ENCODE measurements at places on chromosomes 12 and 14.

- DNase-seq = no peak
These were observed 38.7 kb downstream of the SLC6A12 start for GRCh38 chr12:175250-175649.

- DNase-seq = no peak
These were observed 933.3 kb downstream of the TMTC2 start for GRCh38 chr12:83619973-83620372.

GRCh38 chr12:64625243-64626077 lies 15.2 kb downstream of the RASSF3 start:
- DNase-seq = no peak

GRCh38 chr14:77782202-77782601 lies 17.7 kb upstream of the ADCK1 start:
- no peak for DNase-seq

DNA sequence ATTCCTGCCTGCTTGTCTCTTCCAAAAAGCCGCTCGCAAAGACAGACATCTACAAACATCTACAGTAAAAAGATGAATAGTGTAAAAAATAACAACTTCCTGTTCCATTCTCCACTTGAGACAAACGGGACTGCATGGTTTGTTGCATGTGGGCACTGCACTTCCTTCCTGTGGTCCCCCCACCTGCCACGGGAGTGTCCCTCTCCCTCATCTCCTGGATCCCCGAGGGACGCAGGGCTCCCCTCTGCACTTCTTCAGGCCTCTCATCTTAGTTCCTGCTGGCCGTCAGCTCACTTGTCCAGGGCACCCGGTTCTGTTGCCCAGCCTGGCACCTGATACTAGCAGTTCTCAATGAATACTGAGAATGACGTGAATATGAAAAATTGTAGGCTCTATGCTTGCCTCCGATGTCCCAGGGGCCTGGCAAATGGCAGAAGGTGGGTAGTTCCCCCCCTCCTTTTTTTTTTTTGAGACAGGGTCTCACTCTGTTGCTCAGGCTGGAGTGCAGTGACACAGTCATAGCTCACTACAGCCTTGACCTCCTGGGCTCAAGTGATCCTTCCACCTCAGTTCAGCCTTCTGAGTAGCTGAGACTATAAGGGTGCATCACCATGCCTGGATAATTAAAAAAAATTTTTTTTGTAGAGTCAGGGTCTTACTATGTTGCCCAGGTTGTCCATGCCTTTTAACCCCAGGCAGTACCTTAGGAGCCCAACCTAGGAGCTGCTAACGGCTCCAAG lies 3.5 kb upstream of the KLC1 start:
- no peak for DNase-seq

DNA sequence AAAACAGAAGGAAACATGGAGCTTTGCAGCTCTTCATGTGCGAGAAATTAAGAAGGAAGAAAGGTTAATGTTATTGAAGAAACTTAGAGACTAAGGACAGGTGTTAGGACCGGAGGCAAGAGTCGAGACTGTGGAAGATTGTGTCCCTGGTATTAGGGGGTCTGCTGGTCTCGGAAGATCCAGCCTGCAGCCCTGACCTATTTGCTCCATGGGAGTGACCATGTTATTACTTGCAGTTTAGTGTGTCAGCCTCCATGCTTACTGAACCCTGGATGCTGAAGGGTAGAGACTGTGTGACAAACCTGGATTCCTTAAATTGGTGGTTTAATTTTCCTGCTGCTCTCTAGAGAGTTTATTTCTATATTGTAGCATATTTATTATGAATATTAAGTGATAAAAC lies 580.6 kb downstream of the NOVA1 start:
- DNase-seq = no peak

GRCh38 chr14:72634691-72635616 lies 258.9 kb downstream of the DPF3 start:
- DNase-seq = no peak

DNA sequence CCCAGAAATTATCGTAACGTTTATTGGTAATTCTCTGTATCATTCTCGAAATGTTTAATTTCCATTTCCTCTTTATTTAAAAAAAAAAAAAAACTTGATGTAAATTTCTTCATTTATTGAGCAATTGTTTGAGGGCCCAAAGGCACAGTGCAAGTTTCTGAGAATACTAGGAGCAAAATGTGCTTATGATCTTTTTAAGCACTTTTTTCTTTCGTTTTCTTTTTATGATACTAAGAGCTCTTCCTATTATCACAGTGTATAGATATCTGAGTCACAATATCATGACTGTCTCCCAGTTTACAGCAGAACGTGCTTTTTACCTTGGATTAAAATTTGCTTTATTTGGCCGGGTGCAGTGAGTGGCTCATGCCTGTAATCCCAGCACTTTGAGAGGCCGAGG lies 5.6 kb downstream of the ATP2A2 start:
- no peak for DNase-seq

- DNase-seq = no peak
These were observed 70.7 kb upstream of the SSTR1 start for GRCh38 chr14:38137005-38137404.

- DNase-seq = no peak
These were observed 900.4 kb upstream of the MDGA2 start for GRCh38 chr14:48575772-48576171.

- no peak for DNase-seq
These were observed 171.0 kb upstream of the HMGA2 start for GRCh38 chr12:65653321-65653720.

- no peak for DNase-seq
These were observed at the start of gene CYP27B1 for GRCh38 chr12:57766464-57767304. TSS of gene CYP27B1 (minus strand) at chr12:57767078. CDS start at chr12:57767041, 37 bp downstream.

DNA sequence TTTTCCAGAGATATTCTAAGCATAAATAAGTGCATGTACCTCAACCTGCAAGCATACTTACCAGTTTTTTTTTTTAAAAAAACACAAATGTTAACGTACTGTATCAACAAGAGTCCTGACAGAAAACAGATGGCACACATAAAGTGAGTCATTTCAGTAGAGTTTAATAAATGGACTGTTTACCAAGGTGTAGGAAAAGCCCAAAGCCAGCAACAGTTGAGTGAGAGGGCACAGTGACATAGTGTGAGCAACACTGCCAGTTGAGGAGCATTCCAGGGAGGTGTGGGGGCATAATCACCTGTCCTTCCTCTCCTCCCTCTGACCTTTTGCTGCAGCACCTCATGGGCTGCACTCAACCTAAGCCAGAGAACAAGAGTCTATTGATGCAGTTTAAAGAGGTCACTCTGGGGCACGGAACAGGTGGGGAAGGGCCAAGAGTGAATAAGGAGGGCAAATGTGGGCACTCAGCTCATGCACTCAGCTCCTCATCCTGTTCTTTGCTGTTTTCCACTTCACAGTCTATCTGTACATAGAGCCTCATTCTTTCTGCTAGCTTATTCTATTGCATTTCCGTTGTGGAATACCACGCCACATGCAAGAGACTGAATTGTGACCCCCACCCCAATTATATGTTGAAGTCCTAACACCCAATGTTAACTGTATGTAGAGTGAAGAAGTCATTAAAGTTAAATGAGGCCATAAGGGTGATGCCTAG lies 29.3 kb downstream of the DHRS2 start:
- DNase-seq = no peak

DNA sequence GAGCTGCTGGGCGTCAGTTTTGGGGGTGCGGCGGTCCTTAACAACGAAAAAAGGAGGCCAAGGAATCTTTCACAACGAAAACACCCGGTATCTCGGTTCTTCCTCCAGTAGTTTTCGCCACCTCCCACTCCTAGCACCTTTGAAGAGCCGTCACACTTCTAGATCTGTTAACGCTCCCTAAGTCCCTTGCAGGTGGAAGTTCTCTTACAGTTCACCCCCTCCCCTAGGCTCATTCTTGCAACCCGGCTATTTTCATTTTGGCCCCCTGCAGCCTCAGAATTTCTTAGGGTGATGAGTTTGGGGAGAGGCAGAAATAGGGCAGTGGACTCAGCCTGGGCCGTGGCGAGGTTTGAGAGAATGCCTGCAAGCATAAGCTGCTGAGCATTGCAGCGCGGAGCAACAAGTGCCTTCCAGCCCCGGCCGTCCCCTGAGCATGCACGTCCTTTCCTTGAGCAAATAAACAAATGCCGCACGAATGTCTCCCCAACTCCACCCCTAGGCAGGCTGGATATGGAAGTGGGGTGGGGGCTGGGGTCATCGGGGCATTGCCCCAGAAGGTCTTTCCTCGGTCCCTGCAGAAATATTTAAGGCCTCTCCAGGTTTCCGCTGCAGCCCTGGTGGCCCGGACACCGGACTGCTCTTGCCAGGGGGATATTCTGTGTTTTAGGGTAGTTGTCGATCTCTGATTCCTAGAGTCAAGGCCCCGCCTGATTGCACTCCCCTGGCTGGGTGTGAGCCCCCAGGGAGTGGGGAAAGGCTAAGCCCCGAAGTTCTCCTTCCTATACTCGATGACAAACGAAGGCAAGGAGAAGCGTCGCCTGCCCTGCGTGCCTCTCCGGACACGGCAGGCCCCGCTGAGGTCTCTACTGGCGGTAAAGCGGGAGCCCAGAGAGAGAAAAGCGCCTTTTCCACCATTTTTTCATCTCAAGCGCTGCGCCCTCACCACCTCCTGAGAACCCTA lies 1.6 kb downstream of the RFX4 start:
- DNase-seq = no peak

GRCh38 chr14:65349100-65349499 lies 63.4 kb upstream of the FUT8 start:
- DNase-seq = no peak

DNA sequence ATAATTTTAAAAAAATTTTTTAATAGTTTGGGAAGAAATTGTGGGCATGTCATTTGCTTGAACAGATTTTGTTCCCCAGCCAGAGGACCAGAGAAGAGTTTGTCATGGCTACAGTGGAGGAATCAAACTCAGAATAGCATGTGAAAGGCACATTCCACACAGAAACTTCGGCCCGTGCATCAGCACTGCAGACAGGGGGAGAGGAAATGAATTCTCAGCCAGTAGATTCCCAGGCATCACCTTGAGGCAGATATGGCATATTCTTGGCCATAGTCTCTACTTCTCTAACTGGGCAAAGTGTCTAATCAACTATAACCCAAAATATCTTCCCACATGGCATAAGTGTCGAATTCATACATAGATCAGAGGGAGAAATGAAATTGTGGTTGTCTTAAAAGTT lies 153.3 kb downstream of the PRKCH start:
- no peak for DNase-seq

DNA sequence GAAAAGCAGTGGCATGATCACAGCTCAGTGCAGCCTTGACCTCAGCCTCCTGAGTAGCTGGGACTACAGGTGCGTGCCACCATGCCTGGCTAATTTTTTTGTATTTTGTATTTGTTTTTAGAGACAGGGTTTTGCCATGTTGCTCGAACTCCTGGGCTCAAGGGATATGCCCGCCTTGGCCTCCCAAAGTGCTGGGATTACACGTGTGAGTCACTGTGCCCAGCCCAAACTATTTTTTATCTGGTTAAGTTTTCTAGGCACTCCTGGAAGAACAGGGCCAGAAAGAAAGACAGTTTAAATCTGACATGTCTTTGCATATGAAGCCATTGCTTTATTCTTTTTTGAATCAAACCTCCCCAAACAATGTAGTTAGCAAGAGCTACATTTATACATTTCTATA lies 27.5 kb upstream of the PTGR2 start:
- no peak for DNase-seq

DNA sequence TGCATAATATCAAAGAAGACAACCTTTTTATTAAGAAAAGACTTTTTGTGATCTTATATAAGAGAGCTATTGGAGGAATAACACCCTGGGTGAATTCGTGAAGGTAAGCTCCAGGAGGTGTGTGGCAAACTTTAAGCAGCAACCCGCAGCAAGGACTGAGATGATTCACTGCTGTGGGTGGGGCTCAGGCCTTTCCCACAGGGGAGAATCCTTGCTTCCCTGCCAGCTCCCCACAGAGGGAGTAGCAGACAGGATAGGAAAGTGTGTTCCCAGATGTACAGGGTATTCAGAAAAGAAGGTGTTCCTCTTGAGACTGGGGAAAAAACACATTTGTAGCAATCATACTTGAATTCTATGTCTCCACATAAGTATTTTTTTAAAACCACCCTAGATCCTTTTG lies 9.2 kb downstream of the NDUFA12 start:
- no peak for DNase-seq

GRCh38 chr14:35277179-35277578 lies 15.0 kb upstream of the PSMA6 start:
- no peak for DNase-seq

DNA sequence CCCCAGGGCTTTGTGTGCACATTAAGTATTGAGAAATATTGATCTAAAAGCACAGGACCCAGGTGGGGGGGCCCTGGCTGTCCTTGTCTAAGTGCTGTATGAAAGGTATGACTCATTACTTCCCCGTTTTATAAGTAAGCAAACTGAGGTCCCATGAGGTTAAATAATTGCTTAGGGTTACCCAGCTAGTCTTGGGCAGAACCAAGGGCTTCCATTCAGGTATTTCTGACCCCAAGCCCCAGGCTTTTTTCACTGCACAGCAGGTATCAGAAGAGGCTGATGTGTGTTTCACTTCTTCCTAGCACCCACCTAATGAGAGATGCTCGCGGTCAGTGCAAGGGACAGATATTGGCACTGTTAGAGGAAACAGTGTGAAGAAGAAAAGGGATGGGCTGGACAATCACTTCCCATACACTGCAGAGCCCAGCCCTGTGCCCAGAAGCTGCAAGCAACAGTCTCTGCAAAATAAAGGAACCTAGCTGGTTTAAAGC lies 4.7 kb upstream of the TC2N start:
- peak; percentile 57 for DNase-seq

- DNase-seq = no peak
These were observed 3.3 kb upstream of the CDKN1B start for GRCh38 chr12:12713932-12714275.

Data from activated CD8-positive, alpha-beta memory T cell treated with anti-CD3 and anti-CD28 coated beads, Interleukin-2, amount 50 U/mL, for 4 hours (primary cell).